Spinal cord (tissue), 10 donors: ENCODE measurements at places on chromosomes 5 and 9.

DNA sequence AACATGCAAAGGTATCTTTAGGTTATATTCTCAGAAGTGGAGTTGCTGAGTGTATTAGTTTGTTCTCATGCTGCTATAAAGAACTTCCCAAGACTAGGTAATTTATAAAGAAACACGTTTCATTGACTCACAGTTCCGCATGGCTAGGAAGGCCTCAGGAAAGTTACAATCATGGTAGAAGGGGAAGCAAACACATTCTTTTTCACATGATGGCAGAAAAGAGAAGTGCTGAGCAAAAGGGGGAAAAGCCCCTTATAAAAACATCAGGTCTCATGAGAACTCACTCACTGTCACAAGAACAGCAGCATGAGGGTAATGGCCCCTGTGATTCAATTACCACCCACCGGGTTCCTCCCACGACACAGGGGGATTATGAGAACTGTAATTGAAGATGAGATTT, 163.6 kb upstream of the PRLR start:
- DNase-seq, result peak; percentile 30

DNA sequence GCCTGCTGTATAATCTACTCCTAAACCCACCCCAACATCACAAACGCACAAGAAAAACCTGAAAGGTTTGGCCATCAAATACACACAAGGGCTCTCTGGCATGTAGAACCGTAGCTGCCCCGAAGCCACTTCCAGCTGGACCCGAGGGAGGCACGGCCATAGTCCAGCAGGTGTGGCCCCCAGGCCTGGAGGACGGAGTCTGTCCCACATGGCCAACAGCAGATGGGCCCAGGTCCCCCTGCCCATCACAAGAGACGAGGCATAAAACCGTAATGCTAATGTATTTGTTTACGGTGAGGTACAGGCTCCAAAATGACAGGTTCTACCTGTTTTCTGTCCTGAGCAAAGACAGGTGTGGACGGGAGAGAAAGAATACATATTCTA, 234.2 kb downstream of the SYK start:
- no peak for DNase-seq

GRCh38 chr9:1979741-1980367, 35.3 kb upstream of the SMARCA2 start:
- DNase-seq, result no peak

GRCh38 chr5:158320178-158320674, 461.3 kb upstream of the CLINT1 start:
- DNase-seq, result peak; percentile 64

DNA sequence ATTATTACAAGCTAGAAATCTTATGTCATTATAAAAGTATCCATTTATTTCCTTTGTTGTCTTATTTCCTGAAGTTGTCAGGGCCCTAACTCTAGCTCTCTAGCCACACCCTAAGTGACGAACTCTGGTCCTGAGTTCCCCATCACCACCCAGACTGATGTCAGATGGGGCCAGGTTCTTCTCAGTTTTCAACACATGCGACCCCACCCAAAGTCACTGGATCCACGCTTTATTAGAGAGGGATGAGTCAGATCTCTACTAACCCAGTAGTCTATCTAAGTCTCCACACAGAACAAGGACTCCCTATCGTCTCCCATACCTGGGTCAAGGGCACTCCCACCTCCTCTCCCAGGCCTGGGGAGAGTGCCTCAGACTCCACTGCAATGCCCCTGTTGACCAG, 6.8 kb upstream of the FEM1C start:
- no peak for DNase-seq

DNA sequence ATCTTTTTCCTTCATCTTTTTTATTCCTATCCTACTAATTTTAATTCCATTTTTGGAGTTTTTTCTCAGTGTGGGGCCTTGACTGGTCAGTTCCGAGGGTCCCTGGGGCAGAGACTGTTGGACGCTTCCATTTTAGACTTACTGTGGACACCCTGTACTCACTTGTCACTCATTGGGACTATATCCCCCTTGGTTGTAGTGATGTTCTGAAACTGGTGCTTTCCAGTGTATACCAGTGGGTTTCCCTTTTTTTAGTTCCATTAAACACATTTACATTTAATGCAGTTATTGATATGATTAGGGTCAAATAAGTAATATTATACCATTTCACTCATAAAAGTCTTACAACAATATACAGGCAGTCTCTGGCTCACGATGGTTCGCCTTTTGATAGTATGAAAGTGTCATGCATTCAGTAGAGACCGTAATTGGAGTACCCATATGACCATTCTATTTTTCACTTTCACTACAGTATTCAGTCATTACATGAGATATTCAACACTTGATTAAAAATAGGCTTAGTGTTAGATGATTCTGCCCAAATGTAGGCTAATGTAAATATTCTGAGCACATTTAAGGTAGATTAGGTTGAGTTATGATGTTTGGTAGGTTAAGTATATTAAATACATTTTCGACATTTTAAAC, 46.0 kb downstream of the CNOT6 start:
- no peak for DNase-seq

DNA sequence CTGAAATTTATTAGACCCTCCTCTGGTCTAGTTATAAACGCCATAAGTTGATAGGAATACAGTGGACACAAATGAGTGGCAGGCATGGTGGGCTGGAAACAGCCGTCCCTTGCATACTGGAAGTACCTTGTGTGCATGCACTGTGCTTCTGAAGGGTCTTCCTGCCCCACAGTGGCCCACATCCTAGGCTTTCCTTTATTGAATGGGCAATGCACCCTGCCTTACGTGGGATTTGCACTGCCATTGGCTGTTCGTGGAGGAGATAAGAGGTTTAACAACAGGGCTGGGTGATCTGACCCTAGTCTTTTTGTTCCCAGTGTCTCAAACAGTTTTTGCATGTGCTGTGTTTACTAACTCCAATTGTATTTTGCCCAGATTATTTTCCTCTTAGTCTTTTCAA, 480.8 kb downstream of the GADD45G start:
- no peak for DNase-seq

DNA sequence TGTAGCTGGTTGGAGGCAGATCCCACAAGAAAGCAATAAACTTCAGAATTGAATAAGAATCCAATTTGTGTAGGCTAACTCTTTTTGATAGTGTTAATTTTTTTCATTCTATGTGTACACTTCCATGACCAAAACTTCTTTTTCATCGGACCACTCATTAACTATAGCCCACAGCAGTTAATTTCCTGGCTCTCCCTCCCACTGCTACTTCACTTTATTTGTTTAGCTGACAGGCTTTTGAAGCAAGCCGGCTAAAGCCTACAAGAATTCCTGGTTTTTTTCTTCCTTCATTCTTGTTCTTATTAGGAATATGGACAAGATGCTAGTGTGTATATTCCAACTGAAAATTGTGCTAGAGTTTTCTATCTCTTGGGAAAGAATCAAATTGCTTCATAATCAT, 329.2 kb upstream of the CCNH start:
- peak; percentile 37 for DNase-seq
